Fibroblast of lung (primary cell): ENCODE measurements at places on chromosomes 4 and X.

GRCh38 chrX:30979271-30979670, 90.2 kb upstream of the TAB3 start:
- DNase-seq = no peak

- DNase-seq = no peak
Observed at GRCh38 chr4:174422893-174423256, 99.4 kb downstream of the HPGD start.

- DNase-seq = no peak
Observed at GRCh38 chrX:137930533-137930932, 364.6 kb downstream of the ZIC3 start.

- no peak for DNase-seq
Observed at GRCh38 chrX:30010471-30010870, 204.9 kb upstream of the MAGEB2 start.

GRCh38 chrX:72003811-72004750, 93.4 kb downstream of the NHSL2 start:
- DNase-seq = no peak
